ENCODE measurements at places on chromosomes 2 and 18. TPM values are rescaled to one million over a fixed set of nuclear protein-coding genes. Genes with fewer than 3 reads are reported as not detected.

DNA sequence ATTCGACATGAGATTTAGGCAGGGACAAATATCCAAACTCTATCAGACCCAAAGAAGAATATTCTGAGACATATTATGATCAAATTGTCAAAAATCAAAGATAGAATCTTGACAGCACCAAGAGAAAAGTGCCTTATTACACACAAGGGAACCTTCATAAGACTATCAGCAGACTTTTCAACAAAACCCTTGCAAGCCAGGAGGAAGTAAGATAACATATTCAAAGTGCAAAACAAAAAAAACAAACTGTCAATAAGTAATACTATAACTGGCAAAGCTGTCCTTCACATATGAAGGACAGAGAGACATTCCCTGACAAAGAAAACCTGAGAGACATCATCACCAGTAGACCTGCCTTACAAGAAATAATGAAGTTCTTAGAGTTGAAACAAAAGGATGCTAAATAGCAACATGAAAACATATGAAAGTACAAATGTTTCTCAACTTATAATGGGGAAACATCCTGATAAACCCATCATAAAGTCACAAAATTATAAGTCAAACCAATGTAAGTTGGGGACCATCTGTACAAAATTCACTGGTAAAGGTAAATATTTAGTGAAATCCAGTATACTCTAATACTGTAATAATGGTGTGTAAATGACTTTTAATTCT, 76.6 kb downstream of the FAM171B start:
- DNase-seq = no peak

CYS1 gene
- 2.0 TPM for total RNA-seq

GRCh38 chr2:142755191-142755590, 122.3 kb upstream of the KYNU start:
- DNase-seq = no peak

WDFY1 gene
- total RNA-seq = 23.6 TPM

GRCh38 chr2:27407798-27408491, 1.4 kb downstream of the PPM1G start:
- no peak for DNase-seq
